ENCODE measurements at places on chromosomes 2 and 18.

GRCh38 chr2:52340171-52340570 is 1308.2 kb upstream of the NRXN1 start:
- no peak for DNase-seq

DNA sequence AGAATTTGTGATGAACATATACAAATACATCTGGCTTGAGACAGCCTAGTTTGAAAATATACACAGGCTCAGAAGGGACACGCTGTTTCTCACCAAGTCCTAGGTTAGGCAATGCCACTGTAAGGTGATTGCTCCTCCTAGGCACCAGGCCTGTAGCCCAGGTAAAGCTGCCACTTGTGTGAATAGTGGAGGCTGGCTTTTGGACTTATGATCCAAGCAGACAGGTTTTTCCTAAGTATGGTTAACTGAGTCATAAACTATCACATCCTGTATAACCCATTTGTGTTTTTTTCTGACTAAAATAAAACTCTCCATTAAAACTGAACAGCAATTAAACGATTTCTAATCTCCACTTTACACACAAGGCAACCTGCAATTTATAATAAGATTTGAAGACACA is 81.0 kb downstream of the SEMA4F start:
- no peak for DNase-seq

DNA sequence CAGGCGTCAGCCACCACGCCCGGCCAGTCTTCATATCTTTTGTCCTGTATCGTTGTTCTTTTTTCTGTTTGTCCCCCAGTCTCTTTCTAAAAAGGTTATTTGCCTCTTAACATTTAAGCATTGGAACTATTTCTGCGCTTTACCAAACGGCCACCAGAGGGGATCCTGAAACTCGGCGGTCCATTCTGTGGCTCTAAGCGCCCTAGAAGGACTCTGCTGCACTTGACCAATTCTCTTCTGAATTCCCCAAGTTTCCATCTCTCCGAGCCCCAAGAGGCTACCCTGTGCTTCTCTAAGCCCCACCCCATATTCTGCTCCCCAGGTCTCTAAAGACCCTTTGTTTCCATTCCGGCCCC is 33.1 kb upstream of the REG3G start:
- no peak for DNase-seq

DNA sequence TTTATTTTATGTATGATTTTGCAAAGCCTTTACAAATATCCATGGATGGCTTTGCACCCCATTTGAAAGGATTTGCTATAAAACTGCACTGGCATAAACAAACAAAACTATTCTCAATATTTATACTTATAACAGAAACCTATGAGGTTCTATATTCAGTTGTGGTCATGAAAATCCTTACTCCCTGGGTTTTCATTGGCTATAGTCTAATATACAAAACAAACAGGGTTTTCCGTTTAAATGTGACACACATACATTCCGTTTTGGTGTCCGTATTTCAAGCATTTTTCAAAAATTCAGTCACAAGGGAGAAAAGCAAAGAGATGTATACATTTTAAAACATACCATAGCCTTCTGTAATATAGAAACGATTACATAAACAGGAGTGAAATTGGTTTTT is 100.0 kb downstream of the TCF4 start:
- no peak for DNase-seq

DNA sequence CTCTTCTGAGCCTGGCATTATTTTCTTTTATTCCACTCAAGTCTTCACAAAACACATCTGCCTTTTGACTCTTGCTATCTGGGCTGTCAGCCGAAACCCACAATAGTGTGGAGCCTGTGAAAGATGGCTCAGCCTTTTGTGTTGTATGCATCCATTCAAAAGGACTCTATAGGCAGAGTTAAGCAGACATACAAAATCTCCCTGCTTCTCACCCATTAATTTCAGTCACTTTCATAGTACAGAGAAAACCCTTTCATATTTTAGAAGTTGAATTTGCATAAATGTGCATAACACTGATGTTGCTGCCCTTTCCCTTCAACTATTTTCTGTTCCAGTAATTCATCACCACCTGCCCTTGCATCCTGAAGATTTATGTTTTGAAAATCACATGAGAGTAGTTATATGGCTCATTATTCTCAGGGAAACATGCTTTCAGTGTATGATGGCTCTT is 154.6 kb downstream of the EVA1A start:
- DNase-seq, result no peak

DNA sequence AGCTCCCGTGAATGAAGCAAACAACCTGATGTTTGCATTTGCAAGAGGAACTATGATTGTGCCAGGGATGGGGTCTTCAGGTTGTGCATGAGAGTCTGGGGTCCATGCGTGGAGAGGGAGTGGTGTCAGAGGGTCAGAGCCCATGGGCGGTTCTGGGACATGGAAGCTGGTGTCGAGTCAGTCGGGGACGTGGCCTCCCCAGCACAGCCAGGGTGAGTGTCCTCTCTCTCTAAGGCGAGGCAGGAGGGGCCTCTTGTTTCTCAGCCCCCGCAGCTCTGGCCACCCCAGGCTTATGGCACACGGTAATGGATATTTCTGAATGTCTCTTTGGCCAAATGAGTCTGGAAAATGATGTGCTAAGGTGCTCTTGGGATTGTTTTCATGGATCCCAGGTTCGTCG is 118.6 kb downstream of the RTP5 start:
- DNase-seq, result no peak

DNA sequence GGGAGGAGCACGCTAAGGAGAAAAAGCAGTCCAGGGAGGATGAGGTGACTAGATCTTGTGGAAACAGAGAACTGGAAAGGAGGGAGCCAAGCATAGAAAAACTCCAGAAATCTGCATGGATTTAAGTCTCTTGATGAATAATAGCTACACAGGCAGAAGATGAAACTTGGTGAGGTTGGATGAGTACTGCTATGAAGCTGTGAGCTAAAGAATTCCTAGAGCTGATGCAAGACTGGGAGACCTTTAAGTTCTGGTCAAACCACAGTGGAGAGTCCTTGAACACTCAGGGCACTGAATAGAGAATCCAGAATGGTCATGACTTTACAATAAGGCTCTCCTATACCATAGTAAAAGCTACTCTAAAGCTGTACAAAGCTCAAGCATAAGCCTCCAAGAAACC is 18.4 kb upstream of the PIEZO2 start:
- no peak for DNase-seq

DNA sequence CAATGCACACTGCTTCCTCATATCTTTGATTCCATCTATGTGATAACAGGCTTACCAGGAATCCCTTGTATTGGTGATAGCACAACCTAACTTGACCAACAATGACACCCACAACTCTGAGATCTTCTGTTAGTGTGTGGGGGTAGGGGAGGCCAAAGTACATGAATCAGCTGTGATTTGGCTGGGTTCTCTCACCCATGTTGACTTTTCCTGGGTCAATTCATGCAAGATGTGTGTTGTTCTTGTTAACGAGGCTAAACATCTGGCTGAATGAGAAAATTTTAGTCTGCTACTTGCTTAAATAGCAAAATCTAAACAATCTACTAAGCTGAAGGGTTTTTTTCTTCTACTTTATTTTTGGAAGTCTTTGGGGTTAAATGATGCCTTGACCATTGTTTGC is 341.2 kb upstream of the SLC14A2 start:
- DNase-seq, result no peak

DNA sequence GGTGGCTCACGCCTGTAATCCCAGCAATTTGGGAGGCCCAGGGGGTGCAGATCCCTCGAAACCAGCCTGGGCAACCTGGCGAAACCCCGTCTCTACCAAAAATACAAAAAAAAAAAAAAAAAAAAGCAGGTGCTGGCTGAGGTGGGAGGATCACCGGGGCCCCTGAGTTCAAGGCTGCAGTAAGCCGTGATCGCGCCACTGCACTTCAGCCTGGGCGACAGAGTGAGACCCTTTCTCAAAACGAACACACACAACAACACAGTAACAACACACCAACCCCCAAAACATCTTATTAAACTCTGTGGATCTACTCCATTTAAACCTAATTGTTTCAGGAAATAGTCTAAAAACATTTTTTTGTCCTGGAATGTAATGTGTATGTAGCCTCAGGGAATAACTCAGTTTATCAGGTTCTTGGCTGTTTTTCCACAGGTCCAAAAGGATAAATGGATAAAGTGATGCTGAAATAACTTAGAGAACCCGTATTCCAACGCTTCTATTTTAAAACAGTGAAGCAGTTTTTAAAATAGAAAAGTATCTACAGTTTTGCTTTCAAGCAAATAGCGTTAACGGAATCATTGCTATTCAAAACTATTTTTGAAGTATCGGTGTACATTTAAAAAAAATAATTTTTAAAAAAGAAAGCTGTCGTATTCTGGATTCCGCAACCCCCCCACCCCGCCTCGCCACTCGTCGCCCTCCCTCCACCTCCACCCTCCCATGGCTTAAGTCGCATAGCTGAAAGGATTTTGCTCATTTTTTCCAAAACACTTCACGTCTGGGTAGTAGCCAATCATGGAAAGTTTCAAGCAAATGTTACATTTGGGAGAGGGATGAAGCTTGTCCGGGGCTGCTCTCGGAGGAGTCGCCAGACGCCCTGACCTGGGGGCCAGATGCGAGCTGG is 895 bp upstream of the GLS start:
- DNase-seq, result no peak

GRCh38 chr2:215104226-215104625 is 34.2 kb downstream of the ABCA12 start:
- DNase-seq, result no peak

GRCh38 chr18:32160547-32160946 is 29.3 kb upstream of the MEP1B start:
- DNase-seq, result no peak

DNA sequence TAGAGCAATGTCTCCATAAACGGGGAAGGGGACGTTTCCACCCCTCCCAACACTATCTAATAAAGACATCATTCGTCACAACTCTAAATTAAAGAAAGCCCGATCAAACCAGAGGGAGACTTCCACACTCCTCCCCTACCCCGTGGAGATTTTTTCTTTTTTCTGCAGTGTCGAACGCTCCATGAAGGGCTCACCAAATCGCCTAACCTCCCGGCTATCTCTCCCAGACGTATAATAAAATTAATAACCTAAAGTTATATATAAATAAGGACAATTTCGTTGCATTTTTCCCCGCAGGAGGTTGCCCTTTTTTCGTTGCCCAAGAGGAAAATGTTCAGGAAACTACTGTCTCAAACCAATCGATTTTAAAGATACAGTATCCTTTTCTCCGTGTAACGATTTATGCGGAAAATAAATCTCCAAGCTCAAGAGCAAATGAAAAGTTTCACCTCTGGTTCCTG is 2.4 kb downstream of the EVX2 start:
- no peak for DNase-seq

DNA sequence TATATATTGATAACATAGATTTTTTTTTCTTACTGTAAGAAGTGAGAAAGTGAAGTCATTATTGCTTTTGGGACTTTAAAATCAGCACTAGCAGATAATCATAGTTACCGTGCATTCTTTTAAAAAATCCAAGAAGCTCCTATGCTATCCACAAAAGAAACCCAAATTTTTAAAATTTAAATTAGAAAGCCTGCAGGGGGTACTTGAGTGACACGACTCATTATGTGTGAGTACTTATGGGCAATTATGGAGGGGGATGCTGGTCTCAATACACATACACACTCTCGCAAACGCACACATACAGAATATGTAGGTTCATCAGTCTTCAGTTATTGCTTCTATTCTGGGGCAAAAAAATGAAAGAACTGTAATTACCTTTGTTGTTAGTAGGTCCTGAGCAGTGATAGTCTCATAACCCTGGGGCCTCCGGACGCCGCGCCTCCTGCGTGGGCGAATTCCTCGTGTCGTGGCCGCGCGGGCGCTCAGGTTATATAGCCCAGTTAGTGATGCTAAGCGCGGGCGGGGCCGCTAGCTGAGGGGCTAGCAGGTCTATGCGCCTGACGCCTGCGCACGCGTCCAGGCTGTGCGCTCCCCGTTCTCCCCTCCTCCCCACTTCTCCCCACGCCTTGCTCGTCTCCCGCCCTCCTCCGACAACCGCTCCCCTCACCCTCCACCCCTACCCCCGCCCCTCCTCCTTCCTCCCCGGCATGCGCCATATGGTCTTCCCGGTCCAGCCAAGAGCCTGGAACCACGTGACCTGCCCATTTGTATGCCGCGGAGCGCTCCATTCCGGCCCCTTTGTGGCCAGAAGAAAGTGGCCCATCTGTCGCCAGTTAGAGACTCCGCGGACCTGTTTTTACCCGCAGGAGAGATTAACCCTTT is at the start of gene NEUROD1:
NEUROD1 (minus strand) TSS at position 463 of the 882 bp plus-strand sequence. CDS start 1,657 bp downstream, outside the sequence.
- no peak for DNase-seq

DNA sequence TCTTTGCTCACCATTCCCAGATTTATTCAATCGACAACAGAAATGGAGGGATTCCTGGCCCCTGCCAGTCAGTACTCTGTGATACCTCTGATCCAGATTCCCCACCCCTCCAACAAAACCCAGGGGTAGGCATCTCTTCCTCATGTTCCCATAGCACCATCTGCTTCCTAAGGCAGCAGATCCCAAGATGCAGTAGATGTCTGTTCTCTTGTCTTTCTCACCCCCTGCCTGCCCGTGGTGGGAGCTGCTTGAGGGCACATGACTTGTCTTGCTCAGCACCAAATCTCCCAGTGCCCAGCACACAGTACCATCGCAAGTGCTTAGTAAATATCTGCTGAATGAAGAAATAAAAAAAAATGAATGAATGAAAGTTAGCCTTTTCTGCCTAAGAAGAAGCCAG is 98.2 kb downstream of the ZBTB7C start:
- no peak for DNase-seq

- no peak for DNase-seq
Observed at GRCh38 chr2:217848351-217848957, 154.3 kb downstream of the TNS1 start.

GRCh38 chr2:58834404-58834803 is 593.3 kb upstream of the FANCL start:
- no peak for DNase-seq

GRCh38 chr2:152025678-152026287 is 73.1 kb downstream of the CACNB4 start:
- DNase-seq, result no peak

- no peak for DNase-seq
Observed at GRCh38 chr2:177538323-177538722, 145.8 kb downstream of the AGPS start.

DNA sequence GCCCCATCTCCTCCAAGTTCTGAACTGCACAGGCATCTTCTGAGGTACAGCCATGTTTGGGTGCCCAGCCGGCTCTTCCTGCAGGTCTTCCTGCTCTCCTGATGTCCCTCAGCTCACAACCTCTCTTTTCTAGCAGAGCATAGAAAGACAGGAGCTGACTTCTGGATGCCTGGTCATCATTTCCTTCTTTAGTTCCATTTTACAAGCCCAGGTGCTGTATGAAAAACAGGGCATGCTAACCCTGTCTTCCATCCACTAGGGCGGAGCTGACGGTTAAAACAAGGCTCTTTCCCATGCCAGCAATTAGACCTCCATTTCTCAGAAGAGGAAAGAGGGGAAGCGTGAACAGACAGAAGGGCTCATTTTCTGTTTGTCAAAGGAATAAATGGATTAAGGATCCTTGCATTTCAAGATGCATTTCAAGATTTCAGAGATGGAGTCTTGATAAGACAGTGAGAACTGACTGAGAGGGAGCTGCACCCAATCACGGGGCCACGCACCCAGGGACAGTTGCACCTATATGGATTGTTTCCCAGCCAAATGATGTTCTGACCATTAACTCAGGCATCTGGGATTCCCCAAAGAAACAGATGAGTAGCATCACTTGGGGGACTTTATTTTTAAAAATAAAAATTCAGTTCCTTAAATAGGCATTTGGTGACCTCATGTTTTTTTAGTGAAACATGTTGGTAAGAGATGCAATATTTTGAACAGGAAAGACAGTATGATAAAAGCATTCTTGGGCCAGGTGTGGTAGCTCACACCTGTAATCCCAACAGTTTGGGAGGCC is 45.8 kb upstream of the EML6 start:
- no peak for DNase-seq

GRCh38 chr2:200703127-200703925 is 108.4 kb upstream of the BZW1 start:
- DNase-seq, result no peak

All from NCI-H187 treated with DMSO at 0.1 percent for 48 hours (cell line).